Stimulated activated CD4-positive, alpha-beta T cell treated with anti-CD3 and anti-CD28 coated beads, TNF-alpha, amount 100 ng/mL, for 24 hours (primary cell): ENCODE measurements at places on chromosomes 5 and 9.

DNA sequence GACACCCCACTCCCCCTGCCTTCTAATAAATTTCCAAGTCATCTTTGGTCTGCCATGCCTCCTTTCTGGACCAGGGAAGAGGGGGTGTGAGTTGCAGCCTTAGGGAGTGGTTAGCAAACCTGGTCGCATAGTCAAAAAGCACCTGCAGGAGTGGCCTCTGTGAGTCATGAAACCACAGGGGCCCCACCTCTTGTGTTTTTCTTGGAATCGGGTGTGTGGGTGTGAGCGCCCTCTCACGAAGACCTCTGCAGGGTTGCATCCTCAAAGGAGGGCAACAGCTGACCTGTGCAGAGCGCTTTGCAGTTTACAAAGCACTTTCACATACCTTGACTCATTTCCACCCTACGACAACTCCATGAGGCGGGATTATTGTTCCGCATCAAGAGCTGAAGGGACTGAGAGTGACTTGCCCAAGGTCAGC lies 36.8 kb upstream of the TEX48 start:
- DNase-seq = peak; percentile 87

DNA sequence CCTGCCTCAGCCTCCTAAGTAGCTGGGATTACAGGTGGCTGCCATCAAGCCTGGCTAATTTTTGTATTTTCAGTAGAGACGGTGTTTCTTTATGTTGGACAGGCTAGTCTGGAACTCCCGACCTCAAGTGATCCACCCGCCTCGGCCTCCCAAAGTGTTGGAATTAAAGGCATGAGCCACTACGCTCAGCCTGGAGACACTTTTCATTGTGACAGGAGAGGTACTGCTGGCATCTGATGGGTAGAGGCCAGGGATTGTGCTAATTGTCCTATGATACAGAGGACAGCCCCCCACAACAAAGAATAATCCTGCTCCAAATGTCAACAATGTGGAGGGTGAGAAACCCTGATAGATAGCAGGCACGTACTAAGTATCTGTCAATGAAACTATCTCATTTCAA lies 91.3 kb upstream of the SLC25A48 start:
- DNase-seq = no peak

GRCh38 chr5:34703767-34704713 lies 47.9 kb downstream of the RAI14 start:
- DNase-seq = no peak

GRCh38 chr5:108727236-108727650 lies 20.5 kb upstream of the FER start:
- no peak for DNase-seq

GRCh38 chr5:1879292-1880263 lies 3.1 kb downstream of the IRX4 start:
- no peak for DNase-seq

DNA sequence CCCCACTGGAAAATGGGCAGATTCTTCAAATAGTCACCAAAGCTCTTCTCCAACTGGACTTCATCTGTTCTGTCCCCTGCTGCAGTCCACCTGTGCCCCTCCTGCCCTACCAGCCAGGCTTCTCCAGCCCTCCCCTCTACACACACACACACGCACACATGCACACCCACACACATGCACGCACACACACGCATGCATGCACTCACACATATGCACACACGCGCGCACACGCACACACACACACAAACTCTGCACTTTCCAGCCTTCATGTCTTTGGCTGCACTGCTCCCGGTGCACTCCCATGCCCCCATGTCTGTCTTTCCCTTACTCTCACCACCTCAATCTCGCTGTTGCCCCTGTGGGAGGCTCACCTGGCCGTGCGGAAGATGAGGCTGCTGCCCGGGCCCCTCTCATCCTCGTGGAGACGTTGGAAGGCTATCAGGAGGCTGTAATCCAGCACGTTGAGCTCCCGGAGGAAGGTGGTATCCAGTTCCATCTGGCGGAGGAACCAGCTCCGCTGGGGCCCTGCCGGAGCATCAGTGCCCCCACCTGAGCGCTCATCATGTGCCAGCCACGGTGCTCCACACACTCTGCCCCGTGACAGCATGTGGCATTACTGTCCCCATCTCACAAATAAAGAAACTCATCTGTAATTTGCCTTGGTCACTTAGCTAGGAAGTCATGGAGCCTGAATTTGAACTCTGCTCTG lies 5.7 kb downstream of the PIP5KL1 start:
- no peak for DNase-seq

GRCh38 chr5:104947076-104947475 lies 1384.5 kb upstream of the NUDT12 start:
- DNase-seq = no peak

DNA sequence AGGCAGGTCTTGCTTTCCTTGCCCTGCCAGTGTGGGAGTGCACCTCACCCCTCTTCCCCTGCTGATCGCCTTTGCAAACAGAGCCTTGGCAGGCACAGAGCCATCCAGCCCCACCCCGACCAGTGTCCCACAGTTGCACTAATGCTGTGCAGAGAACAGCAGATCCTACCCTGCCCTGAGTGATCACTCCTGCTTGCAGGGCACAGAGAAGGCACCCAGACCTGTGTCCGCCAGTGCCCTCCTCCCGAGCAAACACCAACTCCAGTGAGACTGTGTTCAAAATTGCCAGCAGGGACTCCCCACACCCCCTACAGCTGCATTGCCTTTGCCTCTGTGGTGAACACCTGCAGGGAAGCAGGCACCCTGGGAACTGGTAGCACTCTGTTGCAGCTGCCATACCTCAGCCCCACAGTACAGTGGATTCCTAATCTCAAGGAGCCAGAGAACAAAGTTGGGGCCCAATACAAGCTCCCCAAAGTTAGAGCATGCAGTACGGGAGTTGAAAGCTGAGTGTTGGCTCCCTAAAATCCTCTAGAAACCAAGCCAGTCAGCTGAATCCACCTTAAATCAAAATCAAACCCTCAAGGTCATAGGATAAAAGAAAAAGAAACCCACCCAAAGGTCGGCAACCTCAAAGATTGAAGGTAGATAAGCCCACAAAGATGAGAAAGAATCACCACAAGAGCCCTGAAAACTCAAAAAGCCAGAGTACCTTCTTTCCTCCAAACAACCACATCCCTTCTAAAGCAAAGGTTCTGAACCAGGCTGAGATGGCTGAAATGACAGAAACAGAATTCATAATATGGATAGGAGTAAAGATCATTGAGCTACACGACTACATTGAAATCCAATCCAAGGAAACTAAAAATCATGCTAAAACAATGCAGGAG lies 92.9 kb upstream of the PIK3R1 start:
- DNase-seq = no peak

GRCh38 chr5:17619354-17619753 lies 9.2 kb downstream of the TAF11L12 start:
- no peak for DNase-seq
